Vein endothelial cell (primary cell): ENCODE measurements at places on chromosomes 5 and 9. TPM values are rescaled to one million over a fixed set of nuclear protein-coding genes. Genes with fewer than 3 reads are reported as not detected.

CCDC183 gene
- 0.19 and 0.65 TPM in 2 replicates for total RNA-seq

TLX3 gene
- not detected in 2 replicates for total RNA-seq

ARID3C gene
- total RNA-seq, result 0.33 TPM in 1 of 2 replicates, not detected in the other

EGFLAM gene
- under 0.01 and 0.96 TPM in 2 replicates for total RNA-seq

GABBR2 gene
- total RNA-seq, result 10.3 and 14.0 TPM in 2 replicates

LCN6 gene
- 0.33 TPM in 1 of 2 replicates, not detected in the other for total RNA-seq

LRSAM1 gene
- total RNA-seq, result 17.6 and 26.1 TPM in 2 replicates

FIBCD1 gene
- total RNA-seq, result 0.29 TPM in 1 of 2 replicates, not detected in the other

LNPEP gene
- total RNA-seq, result 38.9 and 60.4 TPM in 2 replicates

IL7R gene
- total RNA-seq, result 3.6 and 4.3 TPM in 2 replicates

PRRX2 gene
- total RNA-seq, result 0.38 TPM in 1 of 2 replicates, not detected in the other

SARDH gene
- 0.33 and 0.67 TPM in 2 replicates for total RNA-seq

C5 gene
- total RNA-seq, result 0.65 and 0.86 TPM in 2 replicates

KLF4 gene
- total RNA-seq, result 1.2 and 2.3 TPM in 2 replicates

IRX1 gene
- total RNA-seq, result not detected in 2 replicates

TSC1 gene
- total RNA-seq, result 49.3 and 53.6 TPM in 2 replicates

LOX gene
- total RNA-seq, result 41.8 and 67.1 TPM in 2 replicates

SEMA6A gene
- total RNA-seq, result 5.4 and 9.5 TPM in 2 replicates

ACOT12 gene
- total RNA-seq, result not detected in 2 replicates

KIAA1958 gene
- total RNA-seq, result 1.9 and 2.9 TPM in 2 replicates

PIP5K1B gene
- 0.19 TPM in 1 of 2 replicates, not detected in the other for total RNA-seq

TTC23L gene
- total RNA-seq, result under 0.01 and 0.19 TPM in 2 replicates

BNC2 gene
- 29.0 and 34.3 TPM in 2 replicates for total RNA-seq

NMUR2 gene
- not detected in 2 replicates for total RNA-seq

SOX30 gene
- total RNA-seq, result not detected in 2 replicates

NME5 gene
- 1.4 and 2.6 TPM in 2 replicates for total RNA-seq

ADGRD2 gene
- not detected in 2 replicates for total RNA-seq

TLE1 gene
- total RNA-seq, result 85.6 and 89.8 TPM in 2 replicates

TMEM232 gene
- total RNA-seq, result 0.67 and 2.3 TPM in 2 replicates

CAMSAP1 gene
- 31.2 and 39.5 TPM in 2 replicates for total RNA-seq

OR13C9 gene
- not detected in 2 replicates for total RNA-seq

ABO gene
- 0.10 TPM in 1 of 2 replicates, not detected in the other for total RNA-seq

PDGFRB gene
- 1.3 and 5.9 TPM in 2 replicates for total RNA-seq

PCDH12 gene
- total RNA-seq, result 32.7 and 55.6 TPM in 2 replicates

DNAI1 gene
- total RNA-seq, result not detected in 2 replicates

UHRF2 gene
- 99.3 and 115 TPM in 2 replicates for total RNA-seq

AIF1L gene
- 16.0 and 25.6 TPM in 2 replicates for total RNA-seq

CDKN2B gene
- 9.1 and 16.0 TPM in 2 replicates for total RNA-seq

LMX1B gene
- not detected in 2 replicates for total RNA-seq

BAAT gene
- 0.10 TPM in 1 of 2 replicates, not detected in the other for total RNA-seq

ENTPD8 gene
- total RNA-seq, result 0.33 TPM in 1 of 2 replicates, not detected in the other

CARTPT gene
- total RNA-seq, result not detected in 2 replicates

RASEF gene
- 0.19 TPM in 1 of 2 replicates, not detected in the other for total RNA-seq
